ENCODE measurements at places on chromosomes 1 and 21. TPM values are rescaled to one million over a fixed set of nuclear protein-coding genes. Genes with fewer than 3 reads are reported as not detected.

The KRTAP21-2 gene
- total RNA-seq, result not detected

The CFAP57 gene
- total RNA-seq, result 0.16 TPM

The NCAM2 gene
- 3.9 TPM for total RNA-seq

The ZYG11A gene
- 0.63 TPM for total RNA-seq

The SELL gene
- 0.09 TPM for total RNA-seq

The TFF2 gene
- total RNA-seq, result not detected

The S100A12 gene
- not detected for total RNA-seq

The DNAJC16 gene
- total RNA-seq, result 7.9 TPM

The NMNAT2 gene
- total RNA-seq, result under 0.01 TPM

The HECTD3 gene
- total RNA-seq, result 17.7 TPM

The SLAMF6 gene
- total RNA-seq, result not detected

The FAM72D gene
- total RNA-seq, result 0.09 TPM

The TMEM82 gene
- not detected for total RNA-seq

The BTBD8 gene
- total RNA-seq, result 4.7 TPM

The CTTNBP2NL gene
- total RNA-seq, result 8.4 TPM

The RIMKLA gene
- under 0.01 TPM for total RNA-seq

The THEM5 gene
- not detected for total RNA-seq

The C8A gene
- not detected for total RNA-seq

The BACE2 gene
- total RNA-seq, result 24.3 TPM

The S1PR1 gene
- 3.3 TPM for total RNA-seq

The TMEM61 gene
- not detected for total RNA-seq

The NME7 gene
- 14.9 TPM for total RNA-seq

The PLPP3 gene
- 435 TPM for total RNA-seq

The SLC16A4 gene
- 47.1 TPM for total RNA-seq

The MCOLN3 gene
- 6.9 TPM for total RNA-seq

The PKLR gene
- 0.16 TPM for total RNA-seq

The KCNJ9 gene
- 0.09 TPM for total RNA-seq

The NOL9 gene
- 10.1 TPM for total RNA-seq

The OVAAL gene
- not detected for total RNA-seq

The PGLYRP4 gene
- not detected for total RNA-seq

The DUSP12 gene
- 28.5 TPM for total RNA-seq

The S100B gene
- not detected for total RNA-seq

The PPM1J gene
- total RNA-seq, result 0.26 TPM

The SLAMF7 gene
- not detected for total RNA-seq

The IL19 gene
- not detected for total RNA-seq

The GPR37L1 gene
- total RNA-seq, result not detected

The OR2T35 gene
- total RNA-seq, result not detected

The RIMS3 gene
- total RNA-seq, result 0.17 TPM

The NLRP3 gene
- not detected for total RNA-seq

The LCE1D gene
- not detected for total RNA-seq

The TSTD1 gene
- 15.4 TPM for total RNA-seq
